Lower leg skin (tissue), 4 donors: ENCODE measurements at places on chromosomes 3 and 15.

GRCh38 chr15:62119874-62120273 lies 45.2 kb downstream of the C2CD4B start:
- DNase-seq: no peak

- no peak for DNase-seq
Measured at GRCh38 chr3:168117059-168117458, 21.3 kb upstream of the GOLIM4 start.

DNA sequence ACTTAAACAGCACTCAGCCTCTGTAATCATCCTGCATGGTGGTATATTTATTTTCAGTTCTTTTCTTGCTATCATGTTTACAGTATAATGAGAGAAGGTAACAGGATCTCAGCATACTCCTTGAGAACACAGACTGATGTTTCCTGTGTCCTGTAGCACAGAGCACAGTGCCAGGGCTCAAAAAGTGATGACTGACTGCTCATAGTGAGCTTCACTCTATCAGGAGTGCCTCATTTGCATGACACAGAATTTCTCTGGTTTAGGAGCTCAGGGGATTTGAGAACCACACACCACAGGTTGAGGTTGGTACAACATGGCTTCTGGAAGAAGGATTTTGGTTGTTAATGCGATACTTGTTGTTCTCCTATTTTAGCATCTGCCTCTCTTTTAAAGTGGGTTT lies 68.5 kb upstream of the SLC2A2 start:
- no peak for DNase-seq

- DNase-seq: no peak
Measured at GRCh38 chr15:55344206-55344605, 25.2 kb downstream of the PIGB start.

DNA sequence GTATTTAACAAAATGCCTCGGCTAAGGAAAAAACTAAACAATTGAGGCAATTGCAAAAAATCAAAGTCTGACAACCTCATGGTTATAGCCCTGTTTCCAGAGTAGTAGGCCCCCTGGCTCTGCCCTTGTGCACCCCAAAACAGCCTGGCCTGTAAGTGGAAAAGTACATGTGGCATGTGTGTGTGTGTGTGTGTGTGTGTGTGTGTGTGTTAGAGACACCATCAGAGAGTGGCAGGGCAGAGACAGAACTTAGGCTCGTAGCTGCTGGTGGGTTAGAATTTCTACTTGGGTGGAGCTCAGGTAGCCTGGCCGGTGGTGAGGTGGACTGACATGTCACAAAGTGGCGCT lies 14.1 kb upstream of the AHSG start:
- no peak for DNase-seq

DNA sequence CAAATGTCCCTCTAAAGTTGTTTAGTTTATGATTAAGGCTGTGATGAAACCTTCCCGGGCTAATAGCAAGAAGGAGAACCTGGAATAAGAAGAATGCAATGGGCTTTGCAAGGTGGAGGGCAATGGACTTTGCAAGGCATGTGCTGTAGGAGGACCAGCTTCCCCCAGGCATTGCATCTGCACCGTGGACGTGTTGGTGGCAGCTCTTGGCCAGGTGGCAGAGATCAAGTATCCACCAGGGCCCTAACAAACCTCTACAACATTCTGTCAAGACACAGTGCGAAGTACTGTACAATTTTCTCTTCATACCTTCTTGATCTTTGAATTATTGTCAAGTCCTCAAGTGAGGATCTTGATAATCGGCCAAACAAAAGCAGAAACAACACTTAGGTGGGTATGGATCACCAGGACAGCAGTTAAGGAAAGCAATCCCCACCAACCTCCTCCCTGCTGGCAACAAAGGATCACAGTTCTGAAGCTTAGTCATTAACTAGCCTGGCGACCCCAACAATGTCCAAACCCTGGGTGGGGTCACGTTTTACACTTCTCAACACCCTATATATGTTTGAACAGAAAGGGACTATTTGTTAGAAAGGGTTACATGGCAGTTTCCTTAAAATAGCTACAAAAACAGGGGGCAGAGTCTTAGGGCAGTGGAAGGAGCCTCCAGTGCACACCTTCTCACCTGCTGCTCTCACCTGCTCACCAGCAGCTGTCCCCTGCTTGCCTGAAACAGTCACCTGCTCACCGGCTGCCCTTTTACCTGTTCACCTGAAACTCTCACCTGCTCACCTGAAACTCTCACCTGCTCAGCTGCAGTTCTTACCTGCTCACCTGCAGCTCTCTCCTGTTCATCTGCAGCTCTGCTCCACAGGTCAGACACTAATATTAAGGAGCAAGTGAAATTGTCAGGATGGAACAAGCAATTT lies 137.9 kb upstream of the LIPC start:
- no peak for DNase-seq

- no peak for DNase-seq
Measured at GRCh38 chr15:50879016-50879617, 29.4 kb upstream of the AP4E1 start.

DNA sequence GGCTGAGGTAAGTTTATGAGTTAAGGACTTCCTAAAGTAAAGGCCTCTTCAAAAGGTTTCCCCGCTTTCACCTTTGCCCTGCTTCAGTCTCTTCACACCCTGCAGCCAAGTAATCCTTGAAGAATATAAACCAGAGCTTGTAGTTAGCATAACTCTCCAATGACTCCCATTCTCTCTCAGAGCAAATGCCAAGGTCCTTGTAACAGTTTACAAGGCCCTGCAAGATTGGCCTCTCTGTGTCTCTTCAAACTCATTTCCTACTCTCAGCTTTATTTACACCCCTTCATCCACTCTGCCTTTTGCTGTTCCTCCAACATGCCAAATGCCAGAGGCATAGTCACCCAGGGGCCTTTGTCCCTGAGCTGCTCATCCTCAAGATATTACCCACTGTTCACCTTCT lies 60.5 kb upstream of the MME start:
- no peak for DNase-seq

DNA sequence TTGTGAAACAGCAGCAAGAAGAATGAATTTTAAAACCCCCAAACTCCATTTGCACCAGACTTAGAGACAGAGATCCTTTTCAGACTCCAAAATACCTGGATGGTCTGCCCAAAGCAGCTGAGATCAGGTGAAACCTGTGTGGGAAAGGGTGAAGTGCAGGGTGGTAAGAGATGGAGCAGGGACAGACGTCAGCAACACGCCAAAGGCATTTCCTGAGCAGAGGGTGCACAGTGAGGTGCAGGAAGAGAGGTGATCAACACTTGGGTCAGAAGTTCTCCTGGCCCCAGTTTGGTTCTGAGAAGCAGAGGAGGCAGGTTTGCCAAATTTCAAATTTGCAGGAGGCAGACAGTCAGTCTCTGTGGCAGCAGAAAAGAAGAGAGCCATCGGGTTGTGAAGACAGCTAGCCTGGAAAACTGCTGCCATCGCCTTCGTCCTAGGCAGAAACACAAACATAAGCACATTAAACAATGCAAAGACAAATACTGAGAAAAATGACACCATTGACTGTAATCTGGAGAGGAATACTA lies 9.8 kb downstream of the CCR4 start:
- DNase-seq: no peak

DNA sequence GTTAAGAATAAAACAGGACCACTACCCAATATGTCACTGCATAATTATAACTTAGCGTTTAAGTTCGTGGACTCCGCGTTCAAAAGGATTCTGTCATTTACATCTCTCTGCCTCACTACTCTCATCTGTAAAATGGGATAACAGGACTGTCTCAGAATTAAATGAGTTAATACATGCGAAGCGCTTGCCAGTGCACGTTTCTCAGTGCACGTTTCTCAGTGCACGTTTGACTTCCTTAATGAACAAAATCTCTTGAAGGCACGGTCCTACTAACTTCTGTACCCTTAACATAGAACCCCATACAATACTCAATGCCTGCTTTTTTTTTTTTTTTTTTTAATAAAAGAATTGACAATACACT lies 499 bp downstream of the RABL3 start:
- no peak for DNase-seq

- no peak for DNase-seq
Measured at GRCh38 chr3:150602426-150603152, 532 bp upstream of the SELENOT start.

DNA sequence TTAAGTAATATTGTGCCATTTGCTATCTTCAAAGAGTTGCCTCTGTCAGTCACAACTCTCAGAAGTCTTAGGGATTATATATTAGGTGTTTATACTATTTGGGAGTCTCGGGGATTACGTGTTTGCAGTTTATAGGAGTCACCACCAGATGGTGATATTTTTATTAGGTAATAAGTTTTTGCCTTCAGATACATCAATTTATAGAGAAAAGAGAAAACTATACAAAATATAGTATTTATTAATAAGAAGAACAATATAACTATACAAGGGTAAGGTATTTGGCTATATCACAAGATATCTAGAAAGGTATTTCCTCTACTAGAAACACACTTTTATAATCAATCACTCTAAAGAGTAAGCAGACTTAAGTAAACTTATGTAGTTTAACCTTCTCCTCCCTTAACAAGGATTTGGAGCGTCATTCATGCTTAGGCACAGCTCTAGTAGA lies 10.7 kb upstream of the DHX36 start:
- DNase-seq: no peak

DNA sequence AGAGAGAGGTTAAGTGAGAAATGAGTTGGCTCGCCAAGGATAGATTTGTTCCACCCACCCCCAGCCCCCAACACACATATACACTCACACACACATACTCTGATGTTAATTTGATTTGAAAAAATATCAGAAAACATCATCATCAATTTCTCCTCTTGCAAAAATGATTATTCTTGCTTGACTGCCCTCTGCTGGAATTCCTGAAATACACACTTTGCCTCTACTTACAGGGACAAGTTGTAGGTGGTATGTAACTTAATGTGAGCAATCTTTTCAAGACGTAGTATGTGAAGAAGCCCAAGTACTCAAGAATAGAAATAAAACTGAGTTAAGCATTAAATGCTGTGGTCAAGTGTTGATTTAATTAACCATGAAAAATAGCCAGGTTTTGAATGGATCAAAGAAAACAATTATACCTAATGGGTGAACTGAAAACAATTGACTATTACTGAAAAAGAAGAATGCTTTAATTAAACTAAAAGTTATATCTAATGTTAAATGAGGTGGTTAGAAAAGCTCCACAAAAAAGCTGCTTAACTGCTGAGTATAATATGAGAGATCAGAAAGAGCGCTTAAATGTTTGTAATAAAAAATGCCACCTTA lies 46.6 kb upstream of the MDFIC2 start:
- DNase-seq: no peak

DNA sequence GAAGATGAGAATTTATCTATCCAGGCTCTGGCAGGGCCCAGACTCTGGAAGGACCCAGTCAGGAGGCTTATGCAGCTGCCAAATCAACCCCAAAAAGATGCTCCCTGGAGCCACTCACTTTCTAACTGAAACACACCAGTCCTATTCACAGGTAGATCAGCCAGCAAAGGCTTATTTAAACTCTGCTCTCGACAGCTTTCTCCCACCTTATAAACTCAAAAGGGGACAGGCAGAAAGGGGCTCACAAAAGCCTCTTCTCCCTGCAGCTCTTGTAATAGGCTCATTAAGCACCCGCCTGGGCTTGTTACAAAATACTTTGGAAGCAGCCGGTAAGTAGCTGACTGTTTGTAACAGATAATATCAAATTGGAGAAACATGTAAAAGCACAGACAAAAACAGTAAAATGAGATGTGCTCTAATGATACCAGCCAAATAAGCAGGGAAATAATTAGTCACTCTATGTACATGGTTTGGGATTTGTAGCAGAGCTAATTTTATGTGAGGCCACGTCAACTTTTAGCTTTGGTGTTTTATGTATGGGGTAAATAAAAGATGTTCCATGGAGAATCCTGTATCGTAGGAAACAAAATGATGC lies 213.8 kb downstream of the NR2F2 start:
- DNase-seq: no peak

GRCh38 chr3:99644746-99645145 lies 6.4 kb downstream of the COL8A1 start:
- no peak for DNase-seq

DNA sequence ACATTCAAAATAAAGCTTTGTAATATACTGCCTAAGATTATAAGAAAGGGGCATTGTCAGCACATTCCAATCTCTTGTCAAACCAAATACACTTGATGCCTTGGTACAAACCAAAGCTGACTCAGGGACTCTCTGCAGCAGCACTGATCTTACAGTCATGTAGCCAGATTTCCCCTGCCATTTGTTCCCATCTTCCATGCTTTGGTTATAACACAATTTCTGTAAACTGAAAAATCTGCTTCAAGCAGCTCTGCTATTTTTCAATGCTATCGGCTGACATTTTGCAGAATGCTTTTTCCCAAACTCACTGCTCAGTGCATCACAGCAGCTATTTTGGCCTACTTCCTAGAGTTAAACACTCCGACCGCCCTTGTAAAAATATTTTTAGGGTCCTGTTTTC lies 18.2 kb downstream of the PLOD2 start:
- no peak for DNase-seq

DNA sequence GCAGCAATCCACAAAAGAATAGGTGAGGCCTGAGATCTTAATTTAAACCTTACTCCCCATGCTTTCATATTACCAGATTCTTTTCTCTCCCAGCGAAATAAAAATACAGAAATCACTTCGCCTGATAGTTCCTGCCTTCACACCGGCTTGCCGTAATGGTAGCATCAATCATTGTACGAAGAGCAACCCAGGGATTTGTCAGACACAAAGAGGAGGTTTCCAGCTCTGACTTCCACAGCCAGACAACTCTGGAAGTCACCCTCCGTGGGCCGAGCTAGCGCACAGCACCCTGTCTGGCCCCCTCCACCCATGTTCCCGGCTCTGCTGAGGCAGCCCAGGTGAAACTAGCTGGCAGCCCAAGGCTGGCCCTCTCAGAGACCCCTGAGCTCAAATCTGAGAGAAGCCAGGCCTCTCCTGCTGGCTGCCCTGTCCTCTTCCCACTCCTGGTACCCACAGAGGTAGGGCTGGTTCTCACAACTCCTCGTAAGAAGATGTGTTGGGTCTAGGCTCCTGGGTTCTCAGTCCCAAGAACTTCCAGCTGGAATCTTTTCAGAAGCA lies 156.9 kb upstream of the BNIP2 start:
- DNase-seq: no peak

DNA sequence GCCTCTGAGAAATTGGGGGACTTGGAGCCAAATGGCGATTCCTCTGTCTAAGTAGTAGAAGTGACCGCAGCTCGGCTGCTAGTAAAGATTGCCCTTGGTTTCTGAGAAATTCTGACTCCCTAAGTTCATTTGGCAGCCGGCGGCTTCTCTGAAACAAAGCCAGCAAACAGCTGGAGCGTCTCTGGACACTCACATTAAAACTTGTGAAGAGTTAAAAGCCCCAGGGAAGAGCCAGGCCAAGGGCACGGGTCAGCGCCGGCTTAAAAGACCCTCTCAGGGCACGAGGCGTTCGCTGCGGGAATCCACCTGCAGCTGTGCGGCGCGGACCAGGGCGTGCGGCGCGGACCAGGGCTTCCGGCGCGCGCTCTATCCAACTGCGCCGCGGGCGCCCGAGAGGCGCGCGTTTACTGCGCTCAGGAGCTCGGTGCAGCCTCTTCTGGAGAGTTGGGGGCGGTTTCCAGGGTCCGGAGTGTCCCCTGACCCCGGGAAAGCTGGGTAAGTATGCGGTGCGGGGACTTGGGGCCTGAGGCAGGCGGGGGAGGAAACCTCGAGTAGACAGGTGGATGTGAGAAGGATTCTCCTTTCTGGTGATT lies at the start of gene COL6A5:
Gene COL6A5, plus strand, starts transcription at position 186 of the 593 bp plus-strand sequence. CDS start 27,967 bp downstream, outside the sequence.
- DNase-seq: no peak

- no peak for DNase-seq
Measured at GRCh38 chr3:195441051-195441450, 1.8 kb downstream of the ACAP2 start.

GRCh38 chr3:11288021-11288491 lies 15.9 kb downstream of the ATG7 start:
- DNase-seq: no peak

- no peak for DNase-seq
Measured at GRCh38 chr3:46928282-46928681, 48.3 kb downstream of the CCDC12 start.
